T-helper 22 cell (primary cell): ENCODE measurements at places on chromosomes 3 and 15.

DNA sequence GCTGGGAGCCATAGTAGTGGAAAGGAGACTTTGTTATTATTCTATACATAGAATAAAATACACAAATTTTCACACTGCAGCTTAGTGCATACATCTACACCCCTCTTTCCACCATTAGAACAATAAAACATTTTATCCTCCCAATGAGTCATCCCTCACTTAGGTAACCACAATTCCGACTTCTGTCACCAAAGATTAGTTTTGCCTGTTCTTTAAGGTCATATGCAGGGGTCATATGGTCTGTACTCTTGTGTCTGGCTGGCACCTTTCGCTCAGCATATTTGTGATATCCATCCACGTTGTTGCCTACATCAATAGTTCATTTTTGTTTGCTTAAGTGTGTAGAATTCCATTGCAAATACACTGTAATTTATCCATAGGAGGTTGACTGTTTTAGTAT lies 399.4 kb downstream of the SHQ1 start:
- DNase-seq = no peak

DNA sequence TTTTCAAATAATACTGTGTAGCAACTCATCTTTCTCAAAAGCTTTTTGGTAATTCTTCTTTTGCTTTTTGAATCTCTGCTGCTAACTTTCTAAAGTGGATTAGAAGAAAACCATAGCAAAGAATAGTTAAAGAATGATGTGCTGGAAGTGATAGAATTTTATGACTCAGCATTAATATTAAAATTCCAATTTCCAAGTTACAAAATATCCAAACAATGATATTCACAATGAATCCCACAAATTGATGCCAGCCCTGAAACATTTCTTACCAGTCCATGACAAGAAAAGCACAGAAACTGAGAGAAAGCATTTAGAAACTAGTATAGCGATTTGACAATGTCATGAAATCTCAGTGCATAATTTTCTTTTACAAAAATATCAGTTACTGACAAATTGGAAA lies 482.2 kb downstream of the RBMS3 start:
- no peak for DNase-seq

GRCh38 chr3:75237053-75237452 lies 427.1 kb upstream of the FRG2C start:
- no peak for DNase-seq

DNA sequence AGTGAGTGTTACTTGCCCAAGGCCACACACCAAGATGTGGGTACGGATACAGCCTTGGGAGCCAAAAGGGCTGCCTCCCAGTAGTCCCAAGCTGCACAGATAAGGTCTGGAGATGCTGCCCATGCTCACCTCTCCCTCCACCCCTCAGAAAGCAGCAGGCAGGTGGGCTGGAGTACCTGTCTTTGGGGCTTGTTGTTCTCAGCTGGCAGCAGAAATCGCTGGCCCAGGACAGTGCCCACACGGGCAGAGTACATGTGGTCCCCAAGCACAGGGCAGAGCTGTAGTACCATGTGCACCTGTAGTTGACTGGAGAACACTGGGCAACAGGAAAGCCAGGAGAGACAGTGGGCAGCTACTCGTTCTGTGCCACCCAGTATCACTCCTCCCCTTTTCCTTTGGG lies 5.0 kb downstream of the RPUSD3 start:
- no peak for DNase-seq

GRCh38 chr15:95051861-95052260 lies 820.5 kb downstream of the MCTP2 start:
- DNase-seq = no peak

GRCh38 chr3:31704591-31705179 lies 172.0 kb downstream of the STT3B start:
- DNase-seq = no peak

DNA sequence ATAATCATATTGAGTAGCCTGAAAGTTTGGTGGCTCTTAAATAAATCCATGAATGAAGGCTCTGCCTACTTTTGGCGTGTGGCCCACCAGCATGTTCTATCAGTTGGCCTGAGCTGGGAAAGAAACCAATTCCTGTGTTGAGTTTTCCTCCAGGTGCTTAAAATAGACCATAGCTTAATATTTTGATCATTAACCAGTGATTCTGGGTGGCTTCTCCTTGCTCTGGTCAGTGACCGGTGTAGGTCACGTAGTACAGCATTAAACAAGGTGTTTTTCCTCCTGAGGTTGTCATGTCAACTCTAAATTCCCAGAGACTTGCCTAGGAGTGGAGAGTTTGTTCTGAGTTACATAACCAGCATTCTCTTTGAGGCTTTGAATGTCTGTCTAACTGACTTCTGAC lies 1.3 kb downstream of the HHLA2 start:
- DNase-seq = no peak

- no peak for DNase-seq
Observed at GRCh38 chr15:82178061-82178460, 84.5 kb downstream of the EFL1 start.

DNA sequence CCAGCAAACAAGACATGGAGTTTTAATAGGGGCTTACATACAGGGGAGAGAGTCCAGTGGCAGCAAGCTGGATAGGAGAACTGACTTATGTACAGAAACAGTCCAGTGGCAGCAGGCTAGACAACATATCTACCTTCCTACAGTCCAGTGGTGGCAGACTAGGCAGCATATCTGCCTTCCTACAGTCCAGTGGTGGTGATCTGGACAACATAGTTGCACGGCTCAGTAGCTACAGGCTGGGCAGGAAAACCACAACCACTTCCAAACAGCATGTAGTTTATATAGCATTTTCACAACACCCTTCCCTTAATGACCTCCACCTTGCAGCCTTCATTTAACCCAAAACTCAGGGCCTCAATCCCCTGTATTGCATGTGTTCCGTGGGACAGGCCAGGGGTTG lies 181.3 kb upstream of the EIF1B start:
- no peak for DNase-seq

DNA sequence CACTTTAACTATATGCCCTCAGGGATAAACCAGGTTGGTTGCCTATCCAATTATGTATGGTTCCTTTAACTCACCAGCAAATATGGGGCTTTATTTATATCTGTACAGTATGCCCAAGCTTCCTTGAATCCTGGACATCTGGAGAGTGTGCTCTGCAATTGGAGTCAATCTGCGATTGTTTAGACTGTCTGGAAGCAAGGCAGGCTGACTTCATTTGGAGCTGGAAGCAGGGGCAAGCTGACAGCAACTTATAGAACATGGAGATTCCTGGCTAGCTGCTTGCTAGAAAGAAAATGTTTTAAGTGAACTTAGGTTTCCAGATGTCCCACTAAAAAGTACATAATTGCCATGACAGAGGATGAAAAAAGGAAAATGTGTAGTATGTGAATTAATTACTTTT lies 63.7 kb upstream of the TPRG1 start:
- no peak for DNase-seq
